Mesenchymal stem cell (in vitro differentiated cells and primary cell): ENCODE measurements at places on chromosomes 12 and 14.
A peak's percentile ranks its signal among the peaks of the same experiment; 100 is the strongest.

GRCh38 chr12:1488908-1489381, 105.4 kb downstream of the FBXL14 start:
- no peak overlapping the region for H3K27ac ChIP-seq
- no peak overlapping the region for H3K4me3 ChIP-seq
- peaks cover 45% of the 10 kb centered on the region for H3K36me3 ChIP-seq
- H3K27me3 ChIP-seq = no peaks in the 10 kb centered on the region

DNA sequence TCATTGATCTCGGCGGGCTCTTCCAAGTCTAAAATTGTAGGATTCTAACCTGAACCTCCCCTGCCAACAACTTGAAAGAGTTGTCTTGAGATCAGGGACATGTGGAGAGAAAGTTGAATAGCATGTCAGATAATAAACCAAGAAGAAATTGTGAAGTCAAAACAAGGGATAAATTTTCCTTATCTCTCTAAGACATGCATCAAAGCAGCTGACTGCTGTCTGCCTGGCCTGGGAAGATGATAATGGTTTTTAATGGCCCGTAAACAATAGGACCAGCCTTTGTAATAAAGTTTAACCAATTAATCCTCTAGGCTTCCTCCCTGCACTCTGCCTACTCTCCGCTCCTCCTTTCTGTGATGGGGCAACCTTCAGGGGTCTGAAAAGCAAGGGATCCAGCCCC, 67.9 kb downstream of the DPF3 start:
- DNase-seq = no peak
- peaks cover 3% of the 10 kb centered on the region for H3K27me3 ChIP-seq
- peaks cover 5% of the 10 kb centered on the region for H3K4me1 ChIP-seq
- no peak overlapping the region for H3K27ac ChIP-seq

GRCh38 chr14:77230914-77231313, 40.1 kb downstream of the NGB start:
- no peaks in the 10 kb centered on the region for H3K4me1 ChIP-seq
- H3K36me3 ChIP-seq = no peaks in the 10 kb centered on the region
- no peak for DNase-seq
- H3K4me3 ChIP-seq = no peak overlapping the region

DNA sequence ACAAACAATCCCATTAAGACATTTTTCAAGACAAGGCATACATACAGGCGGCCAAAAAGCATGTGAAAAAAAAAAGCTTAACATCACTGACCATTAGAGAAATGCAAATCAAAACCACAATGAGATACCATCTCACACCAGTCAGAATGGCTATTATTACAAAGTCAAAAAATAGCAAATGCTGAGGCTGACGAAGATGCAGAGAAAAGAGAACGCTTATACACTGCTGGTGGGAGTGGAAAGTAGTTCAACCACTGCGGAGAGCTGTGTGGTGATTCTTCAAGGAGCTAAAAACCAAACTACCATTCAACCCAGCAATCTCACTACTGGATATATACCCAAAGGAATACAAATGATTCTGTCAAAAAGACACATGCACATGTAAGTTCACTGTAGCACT, 216.7 kb downstream of the FOXG1 start:
- no peaks in the 10 kb centered on the region for H3K27me3 ChIP-seq
- no peak for DNase-seq
- H3K27ac ChIP-seq = no peak overlapping the region
- H3K36me3 ChIP-seq = no peaks in the 10 kb centered on the region
- no peak overlapping the region for H3K4me3 ChIP-seq

DNA sequence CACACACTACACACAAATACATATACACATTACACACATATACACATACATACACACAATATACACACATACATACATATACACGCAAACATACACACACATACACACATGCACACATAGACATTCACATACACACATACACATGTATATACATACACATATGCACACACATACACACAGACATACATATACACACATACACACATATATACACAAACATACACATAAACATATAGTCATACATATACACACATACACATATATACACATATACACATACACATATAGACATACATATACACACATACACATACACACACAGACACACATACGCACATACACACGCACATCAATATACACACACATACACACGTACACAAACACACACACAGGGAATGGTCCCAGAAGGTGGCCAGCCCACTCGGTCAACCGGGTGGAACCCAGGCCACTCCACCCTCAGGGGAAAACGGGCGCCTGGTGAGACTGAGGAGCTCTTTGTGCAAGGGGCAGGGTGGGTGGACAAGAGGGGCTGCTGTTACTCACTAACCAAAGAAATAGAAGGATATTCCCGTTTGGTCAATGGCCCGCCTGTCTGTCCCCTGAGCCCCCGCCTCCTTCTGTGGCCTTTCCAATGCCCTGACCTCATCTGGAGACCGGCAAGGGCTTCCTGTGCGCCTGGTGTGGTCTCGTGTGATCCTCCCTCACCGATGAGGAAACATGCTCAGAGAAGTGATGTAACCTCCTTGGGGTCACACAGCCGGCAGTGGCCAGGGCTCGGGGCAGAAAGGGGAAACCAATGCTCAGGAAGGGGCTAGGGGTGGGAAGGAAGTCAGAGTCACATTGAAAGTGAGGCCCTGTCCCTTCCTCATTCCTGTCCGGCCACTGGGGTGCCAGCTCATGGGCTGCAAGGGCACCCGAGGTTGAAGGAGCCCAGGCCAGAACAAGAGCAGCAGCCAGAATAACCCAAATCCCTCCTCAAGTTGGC, 5.3 kb downstream of the TRPV4 start:
- H3K4me1 ChIP-seq = peaks cover 16% of the 10 kb centered on the region
- peak; percentile 56 for DNase-seq
- H3K4me3 ChIP-seq = no peak overlapping the region

- no peaks in the 10 kb centered on the region for H3K4me1 ChIP-seq
- no peak for DNase-seq
- no peaks in the 10 kb centered on the region for H3K36me3 ChIP-seq
- no peaks in the 10 kb centered on the region for H3K27me3 ChIP-seq
- peak overlapping the region; percentile 88 for H3K4me3 ChIP-seq
- H3K27ac ChIP-seq = no peak overlapping the region
Observed at GRCh38 chr12:12559719-12560296, 2.9 kb downstream of the DUSP16 start.

GRCh38 chr14:58992935-58993334, 195.5 kb upstream of the DAAM1 start:
- H3K27me3 ChIP-seq = peaks cover 4% of the 10 kb centered on the region
- no peak overlapping the region for H3K4me3 ChIP-seq
- no peak overlapping the region for H3K27ac ChIP-seq

GRCh38 chr14:69630360-69630759, 19.0 kb downstream of the SUSD6 start:
- H3K4me3 ChIP-seq = no peak overlapping the region
- no peak overlapping the region for H3K27ac ChIP-seq
- H3K27me3 ChIP-seq = no peaks in the 10 kb centered on the region
- H3K4me1 ChIP-seq = peaks cover 14% of the 10 kb centered on the region
- no peak for DNase-seq
- no peaks in the 10 kb centered on the region for H3K36me3 ChIP-seq

DNA sequence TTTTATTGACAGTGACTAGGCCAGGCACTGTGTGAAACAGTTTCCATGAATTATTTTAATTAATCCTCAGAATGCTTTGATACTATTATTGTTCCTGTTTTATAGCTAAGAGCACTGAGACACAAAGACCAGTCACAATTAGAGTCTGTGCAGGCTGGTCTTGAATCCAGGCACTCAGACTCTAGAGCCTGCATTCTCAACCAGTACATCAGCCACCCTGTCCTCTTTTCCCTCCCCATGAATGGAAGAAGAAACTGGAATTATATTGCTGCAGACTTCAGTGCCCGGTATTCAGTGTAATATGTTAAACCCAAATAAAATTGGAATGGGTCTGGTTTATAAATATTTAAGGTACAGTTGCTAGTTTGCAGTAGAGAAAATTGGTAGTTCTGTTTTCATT, 303.0 kb upstream of the RGS6 start:
- H3K36me3 ChIP-seq = peaks cover 5% of the 10 kb centered on the region
- no peaks in the 10 kb centered on the region for H3K27me3 ChIP-seq
- DNase-seq = no peak
- H3K4me1 ChIP-seq = no peaks in the 10 kb centered on the region

DNA sequence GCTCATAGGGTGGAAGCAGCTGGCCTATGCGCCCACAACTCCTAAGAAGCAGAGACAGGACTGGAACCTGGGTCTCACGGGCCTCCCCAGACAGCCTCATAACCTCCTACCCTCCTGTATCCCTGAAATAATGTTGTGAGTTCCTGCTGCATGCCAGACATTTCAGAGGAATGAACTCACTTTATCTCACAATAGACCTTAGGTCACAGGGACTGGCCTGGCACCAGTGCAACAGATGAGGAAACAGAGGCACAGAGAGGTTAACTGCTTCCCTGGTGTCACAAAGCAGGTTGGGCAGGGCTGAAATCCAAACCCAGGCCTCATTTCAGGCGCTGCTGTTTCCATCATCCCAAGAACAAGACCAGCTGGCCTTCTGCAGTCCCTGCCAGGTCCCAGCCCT, 5.3 kb downstream of the PHETA1 start:
- peaks cover 16% of the 10 kb centered on the region for H3K27me3 ChIP-seq
- no peak overlapping the region for H3K4me3 ChIP-seq
- no peak overlapping the region for H3K27ac ChIP-seq
- peaks cover 48% of the 10 kb centered on the region for H3K36me3 ChIP-seq

DNA sequence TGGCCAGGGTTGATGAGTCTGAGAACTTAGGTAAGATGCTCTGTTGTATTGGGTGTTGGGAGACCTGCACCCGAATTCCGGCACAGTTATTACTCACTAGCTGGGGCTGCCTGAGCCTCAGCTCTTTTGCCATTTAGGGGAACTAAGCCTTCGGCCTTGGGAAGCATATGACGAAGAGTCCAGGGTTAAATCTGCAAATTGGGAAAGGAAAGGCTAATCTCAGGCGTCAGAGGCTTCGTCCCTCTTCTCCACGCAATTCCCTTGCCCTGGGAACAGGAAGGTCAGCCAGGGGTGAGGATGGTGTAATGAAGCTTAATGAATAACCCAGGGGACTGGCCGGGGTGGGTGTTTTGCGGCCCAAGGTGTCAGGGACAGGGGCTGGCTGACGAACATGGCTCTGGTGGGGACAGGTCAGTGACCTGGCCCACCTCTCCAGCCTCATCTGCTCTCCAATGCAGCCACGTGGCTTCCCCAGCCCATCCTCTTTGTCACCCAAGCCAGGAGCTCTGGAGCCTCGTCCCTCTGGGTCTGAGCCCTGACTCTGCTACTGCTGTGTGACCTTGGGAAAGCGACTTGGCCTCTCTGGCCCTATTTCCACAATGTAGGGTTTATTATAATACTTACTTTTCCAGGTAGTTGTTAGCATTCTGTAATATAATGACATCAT, 3.8 kb upstream of the SDSL start:
- no peak for DNase-seq
- H3K27ac ChIP-seq = no peak overlapping the region
- H3K36me3 ChIP-seq = no peaks in the 10 kb centered on the region
- peaks cover 22% of the 10 kb centered on the region for H3K4me1 ChIP-seq
- H3K4me3 ChIP-seq = no peak overlapping the region
- peaks cover 2% of the 10 kb centered on the region for H3K27me3 ChIP-seq

- no peak overlapping the region for H3K4me3 ChIP-seq
- H3K27ac ChIP-seq = no peak overlapping the region
- no peaks in the 10 kb centered on the region for H3K36me3 ChIP-seq
- no peak for DNase-seq
- no peaks in the 10 kb centered on the region for H3K27me3 ChIP-seq
- no peaks in the 10 kb centered on the region for H3K4me1 ChIP-seq
Observed at GRCh38 chr12:131540138-131540623, 170.7 kb upstream of the SFSWAP start.

DNA sequence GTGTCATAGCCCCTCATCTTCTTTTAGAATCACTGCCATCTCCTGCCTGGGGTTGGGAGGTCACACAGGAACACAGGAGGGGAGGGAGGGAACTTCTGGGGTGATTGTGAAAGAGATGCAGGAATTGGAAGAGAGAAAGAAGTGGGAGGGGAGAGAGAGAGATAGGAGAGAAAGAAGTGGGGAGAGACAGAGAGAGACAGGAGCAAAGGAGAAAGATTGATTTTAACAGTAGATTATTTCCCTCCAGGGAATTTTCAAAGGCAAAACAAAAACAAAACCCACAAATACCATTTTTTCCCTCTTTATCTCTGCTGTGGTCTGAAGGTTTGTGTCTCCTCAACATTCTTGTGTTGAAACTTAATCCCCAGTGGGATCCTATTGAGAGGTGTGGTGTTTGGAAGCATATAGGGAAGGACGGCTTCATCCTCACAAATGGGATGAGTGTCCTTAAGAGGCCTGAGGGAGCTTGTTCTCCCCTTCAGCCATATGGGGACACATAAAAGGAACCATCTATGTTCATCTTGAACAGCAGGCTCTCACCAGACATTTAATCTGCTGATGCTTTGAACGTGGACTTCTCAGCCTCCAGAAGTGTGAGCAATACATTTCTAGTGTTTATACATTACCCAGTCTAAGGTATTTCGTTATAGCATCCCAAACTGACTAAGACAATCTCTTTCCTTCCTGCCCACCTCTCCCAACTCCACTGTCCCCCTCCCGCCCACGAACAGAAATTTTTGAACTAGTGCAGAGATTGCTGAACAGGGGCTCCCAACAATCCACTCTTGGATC, 134.9 kb upstream of the MAX start:
- H3K4me3 ChIP-seq = no peak overlapping the region
- DNase-seq = peak; percentile 63
- H3K27me3 ChIP-seq = no peaks in the 10 kb centered on the region
- peaks cover 17% of the 10 kb centered on the region for H3K4me1 ChIP-seq
- no peak overlapping the region for H3K27ac ChIP-seq
- no peaks in the 10 kb centered on the region for H3K36me3 ChIP-seq

GRCh38 chr12:123681605-123682004, 10.7 kb downstream of the TCTN2 start:
- H3K27ac ChIP-seq = no peak overlapping the region
- H3K36me3 ChIP-seq = peaks cover 23% of the 10 kb centered on the region
- no peaks in the 10 kb centered on the region for H3K27me3 ChIP-seq

- no peaks in the 10 kb centered on the region for H3K27me3 ChIP-seq
- H3K36me3 ChIP-seq = no peaks in the 10 kb centered on the region
- peak; percentile 50 for DNase-seq
- H3K4me3 ChIP-seq = no peak overlapping the region
- H3K4me1 ChIP-seq = peaks cover 2% of the 10 kb centered on the region
- peak overlapping the region; percentile 21 for H3K27ac ChIP-seq
Observed at GRCh38 chr12:8692573-8692972, 5.2 kb upstream of the RIMKLB start.

GRCh38 chr14:43729143-43729542, 777.9 kb downstream of the FSCB start:
- H3K27me3 ChIP-seq = no peaks in the 10 kb centered on the region
- H3K27ac ChIP-seq = no peak overlapping the region
- DNase-seq = peak; percentile 43
- H3K36me3 ChIP-seq = no peaks in the 10 kb centered on the region
